Activated CD8-positive, alpha-beta memory T cell treated with anti-CD3 and anti-CD28 coated beads for 48 hours (primary cell): ENCODE measurements at places on chromosomes 2 and 18.

GRCh38 chr18:25621144-25621543, 269.2 kb upstream of the ZNF521 start:
- no peak for DNase-seq

- peak; percentile 59 for DNase-seq
Measured at GRCh38 chr2:171160119-171160955, at the start of gene TLK1. TSS of gene TLK1 (minus strand) at chr2:171160893. CDS start at chr2:171160428, 465 bp downstream.

DNA sequence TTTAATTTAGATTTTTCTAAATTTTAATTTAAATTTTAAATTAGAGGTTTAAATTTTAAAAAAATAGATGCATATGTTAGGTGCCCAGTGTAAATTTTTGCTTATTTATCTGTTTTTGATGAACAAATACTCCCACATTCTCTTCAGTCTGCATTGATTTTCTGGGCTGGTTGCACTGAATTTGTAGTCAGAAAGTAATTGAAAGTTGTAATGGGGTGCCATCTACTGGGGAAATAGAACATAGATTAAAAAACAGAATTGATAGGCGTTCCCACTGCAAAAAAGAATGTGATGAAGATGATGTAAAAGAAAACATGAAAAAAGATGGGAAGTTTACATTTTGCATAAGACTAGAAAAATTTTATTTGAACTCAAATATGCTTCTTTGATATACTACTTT, 51.7 kb upstream of the CCDC85A start:
- DNase-seq = no peak

DNA sequence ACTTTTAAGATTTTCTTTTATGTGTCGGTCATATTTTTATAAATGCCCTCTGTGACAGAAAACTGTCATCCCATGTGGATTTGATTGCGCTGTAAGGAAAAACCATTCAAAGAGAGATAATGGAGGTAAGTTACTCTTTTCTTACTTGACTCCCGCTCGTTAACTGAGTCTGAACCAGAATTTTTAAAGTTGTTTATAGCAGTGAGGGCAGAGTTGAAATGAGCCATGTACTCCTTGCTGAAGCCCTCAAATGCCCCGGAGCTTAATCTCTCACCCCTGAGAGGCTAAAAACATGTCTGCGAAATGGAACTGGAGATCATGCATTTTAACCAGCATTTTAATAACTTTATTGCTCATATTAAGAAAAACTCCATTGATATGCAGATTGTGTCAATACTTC, 320.0 kb upstream of the SOX11 start:
- no peak for DNase-seq

GRCh38 chr2:159129824-159130223, 156.7 kb downstream of the WDSUB1 start:
- no peak for DNase-seq

GRCh38 chr2:168149150-168149974, 98.0 kb downstream of the STK39 start:
- no peak for DNase-seq

GRCh38 chr2:222492683-222493082, 68.3 kb downstream of the SGPP2 start:
- DNase-seq = no peak

DNA sequence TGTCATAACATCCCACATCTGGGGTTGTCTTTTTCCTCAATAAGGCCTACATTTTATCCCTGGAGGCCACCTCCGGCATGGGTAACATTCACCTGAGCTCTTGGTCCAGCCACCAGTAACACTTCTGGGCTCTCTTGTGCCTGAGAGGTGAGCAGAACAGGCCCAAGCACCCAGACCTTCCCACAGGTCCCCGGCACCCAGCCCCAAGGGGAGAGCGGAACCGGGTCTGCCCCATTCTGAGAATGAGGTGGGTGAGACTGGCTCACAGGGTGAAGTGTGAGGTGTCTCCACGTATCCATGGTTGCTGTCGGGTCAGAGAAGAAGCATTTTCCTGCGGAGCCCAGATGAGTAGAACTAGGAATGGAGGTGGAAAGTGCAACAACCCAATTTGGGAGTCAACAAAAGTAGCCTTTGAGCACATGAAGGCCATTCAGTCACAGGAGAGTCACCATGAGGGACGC, 496.7 kb upstream of the MYT1L start:
- DNase-seq = no peak
